ENCODE measurements at places on chromosomes 1 and 21. TPM values are rescaled to one million over a fixed set of nuclear protein-coding genes. Genes with fewer than 3 reads are reported as not detected.

The VSIG8 gene
- total RNA-seq, result not detected

The TCHH gene
- total RNA-seq, result 0.33 TPM

The OR10X1 gene
- not detected for total RNA-seq

The SAMD13 gene
- total RNA-seq, result 0.81 TPM

The S100A3 gene
- 123 TPM for total RNA-seq

The GUCA2B gene
- total RNA-seq, result not detected

The INKA2 gene
- total RNA-seq, result 2.3 TPM

The HSD11B1 gene
- total RNA-seq, result 0.60 TPM

The TNFRSF18 gene
- not detected for total RNA-seq

The EXO1 gene
- total RNA-seq, result 26.6 TPM

The ZSWIM5 gene
- 0.71 TPM for total RNA-seq

The TGFBR3 gene
- 7.9 TPM for total RNA-seq

The MX2 gene
- total RNA-seq, result not detected

The PAPPA2 gene
- 0.01 TPM for total RNA-seq

The IL20 gene
- not detected for total RNA-seq

The PLEKHN1 gene
- total RNA-seq, result 4.3 TPM

The HCRTR1 gene
- total RNA-seq, result not detected

The XCL1 gene
- total RNA-seq, result not detected

The ADAM30 gene
- total RNA-seq, result not detected

The SYT2 gene
- total RNA-seq, result 0.73 TPM

The E2F2 gene
- total RNA-seq, result 2.9 TPM

The SIK1 gene
- total RNA-seq, result 15.9 TPM

The AUNIP gene
- 9.4 TPM for total RNA-seq

The RGS5 gene
- total RNA-seq, result 1.5 TPM

The MTF2 gene
- 14.3 TPM for total RNA-seq

The COL11A1 gene
- total RNA-seq, result 3.2 TPM

The DPT gene
- total RNA-seq, result not detected

The RBM34 gene
- 80.7 TPM for total RNA-seq

The SLAMF1 gene
- not detected for total RNA-seq

The TTC34 gene
- total RNA-seq, result 0.04 TPM

The ALX3 gene
- total RNA-seq, result not detected

The CDK18 gene
- 0.97 TPM for total RNA-seq

The ERVH48-1 gene
- total RNA-seq, result 0.04 TPM

The PCAT6 gene
- total RNA-seq, result 3.5 TPM

The THEM5 gene
- not detected for total RNA-seq

The FMO1 gene
- total RNA-seq, result not detected

The TBX19 gene
- 0.56 TPM for total RNA-seq

The TMEM82 gene
- total RNA-seq, result 0.05 TPM

The EPHA2 gene
- 130 TPM for total RNA-seq

The RPE65 gene
- not detected for total RNA-seq

The FALEC gene
- total RNA-seq, result not detected

The LRRC3 gene
- 2.4 TPM for total RNA-seq
